ENCODE measurements at places on chromosomes 5 and 9. TPM values are rescaled to one million over a fixed set of nuclear protein-coding genes. Genes with fewer than 3 reads are reported as not detected.
A peak's percentile ranks its signal among the peaks of the same experiment; 100 is the strongest.

- DNase-seq, result peak; percentile 46
Measured at GRCh38 chr5:39716532-39717028, 291.8 kb upstream of the DAB2 start.

Gene SH3PXD2B
- total RNA-seq, result 1.4 TPM

GRCh38 chr9:95147452-95148207 lies 169.9 kb downstream of the FANCC start:
- DNase-seq, result no peak

Gene ZNF883
- 0.23 TPM for total RNA-seq

DNA sequence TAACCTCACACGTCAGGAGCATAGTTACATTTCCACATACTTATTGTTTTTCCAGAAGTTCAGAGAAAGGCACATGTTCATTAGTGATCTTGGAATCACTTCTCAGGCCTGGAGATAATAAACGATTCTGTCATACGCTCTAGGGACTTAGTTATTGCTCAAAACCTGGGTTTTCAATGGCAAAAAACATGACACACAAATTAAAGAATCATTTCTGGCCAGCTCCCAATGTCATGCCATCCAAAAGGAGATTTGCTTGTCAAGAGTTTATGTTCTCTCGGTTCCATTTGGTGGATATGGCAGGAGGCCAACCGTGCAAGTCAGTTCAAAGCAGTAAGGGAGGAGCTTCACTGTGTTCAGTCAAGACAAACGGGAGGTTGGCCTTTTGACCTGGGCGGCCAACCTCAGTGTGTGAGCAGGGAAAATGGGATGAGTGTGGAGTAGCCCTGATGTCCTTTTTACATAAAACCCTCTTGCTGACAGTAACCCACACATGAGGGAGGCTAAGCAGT lies 123.4 kb downstream of the NXNL2 start:
- no peak for DNase-seq

GRCh38 chr9:131755541-131756198 lies 15.8 kb upstream of the RAPGEF1 start:
- peak; percentile 81 for DNase-seq

DNA sequence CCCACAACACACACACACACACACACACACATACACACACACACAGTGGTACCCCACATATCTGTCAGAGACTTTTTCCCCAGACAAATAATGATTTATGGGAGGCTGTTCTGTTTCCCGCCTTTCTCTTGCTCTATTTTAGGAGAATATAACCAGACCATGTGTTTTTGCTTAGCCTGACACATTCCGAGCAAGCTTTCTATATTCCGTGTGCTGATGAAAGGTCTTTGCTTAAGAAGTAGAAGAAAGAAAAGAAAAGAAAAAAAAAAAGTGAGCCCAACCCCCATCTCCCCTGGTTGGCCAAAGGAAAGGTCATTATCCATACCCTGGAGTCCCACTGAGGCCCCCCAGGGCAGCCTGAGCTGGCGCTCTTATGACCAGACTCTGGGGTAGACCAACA lies 338.6 kb downstream of the SLIT3 start:
- DNase-seq, result no peak

DNA sequence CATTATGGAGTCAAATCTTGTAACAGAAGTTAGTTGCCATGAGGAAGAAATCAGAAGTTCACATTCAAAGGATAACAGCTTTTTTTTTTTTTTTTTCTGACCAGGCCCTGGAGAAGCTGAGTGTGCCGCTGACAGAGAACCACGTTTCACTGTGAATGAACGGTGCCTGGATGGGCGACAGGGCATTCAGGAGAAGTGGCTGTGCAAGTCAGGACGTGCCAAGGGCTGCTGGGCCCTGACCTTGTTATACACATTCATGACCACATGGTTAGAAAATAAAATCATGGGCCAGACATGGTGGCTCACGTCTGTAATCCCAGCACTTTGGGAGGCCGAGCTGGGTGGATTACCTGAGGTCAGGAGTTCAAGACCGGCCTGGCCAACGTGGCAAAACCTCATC lies 91.6 kb downstream of the ANKH start:
- DNase-seq, result no peak

Gene PCDHB13
- 0.42 TPM for total RNA-seq

Gene GDA
- 0.37 TPM for total RNA-seq

Gene MYMK
- not detected for total RNA-seq

DNA sequence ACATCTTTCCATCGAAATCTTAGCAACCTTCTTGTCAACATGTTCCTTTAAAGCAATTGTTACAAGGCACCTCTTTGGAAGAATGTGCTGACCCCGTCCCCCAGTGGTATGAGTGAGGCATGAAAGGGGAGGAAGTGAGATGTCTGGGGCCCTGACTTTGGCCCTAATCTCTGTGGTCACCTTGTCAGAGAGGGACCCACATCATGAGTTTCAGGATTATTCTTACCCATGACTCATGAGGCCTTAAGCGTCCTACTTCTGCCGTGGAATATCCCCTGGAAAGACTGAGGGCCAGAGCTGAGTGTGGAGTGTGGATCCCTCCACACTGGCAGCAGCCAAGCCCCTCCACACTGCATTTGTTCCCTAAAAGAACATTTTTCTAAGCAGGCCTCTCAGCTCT lies 81.2 kb downstream of the FSTL4 start:
- no peak for DNase-seq

GRCh38 chr5:176770431-176770830 lies 39.9 kb upstream of the UNC5A start:
- DNase-seq, result peak; percentile 8

Gene C5orf46
- not detected for total RNA-seq

DNA sequence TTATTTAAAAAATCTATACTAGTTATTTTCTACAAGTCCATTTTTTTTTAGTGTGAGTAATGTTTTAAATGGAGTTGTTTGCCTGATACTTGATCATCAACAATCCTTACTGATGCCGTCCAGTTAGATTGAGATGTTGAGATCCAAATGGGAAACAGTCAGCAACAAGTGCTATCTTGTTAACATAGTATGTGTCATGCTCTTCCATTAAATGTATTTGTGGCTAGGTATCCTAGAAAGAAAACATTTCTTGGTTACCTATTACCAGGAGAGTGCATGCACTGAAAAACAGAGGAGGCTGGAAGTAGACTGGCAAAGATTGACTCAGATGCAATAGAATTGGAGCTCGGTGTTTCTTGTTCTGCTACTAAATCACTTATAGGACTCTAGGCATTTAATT lies 123.4 kb upstream of the MAN2A1 start:
- no peak for DNase-seq

GRCh38 chr9:77708064-77708815 lies 60.1 kb upstream of the GNA14 start:
- DNase-seq, result no peak

GRCh38 chr5:4440536-4440935 lies 699.6 kb upstream of the ADAMTS16 start:
- no peak for DNase-seq

Gene TRIM14
- total RNA-seq, result 15.2 TPM

- no peak for DNase-seq
Measured at GRCh38 chr5:93331241-93331640, 249.8 kb downstream of the NR2F1-AS1 start.

DNA sequence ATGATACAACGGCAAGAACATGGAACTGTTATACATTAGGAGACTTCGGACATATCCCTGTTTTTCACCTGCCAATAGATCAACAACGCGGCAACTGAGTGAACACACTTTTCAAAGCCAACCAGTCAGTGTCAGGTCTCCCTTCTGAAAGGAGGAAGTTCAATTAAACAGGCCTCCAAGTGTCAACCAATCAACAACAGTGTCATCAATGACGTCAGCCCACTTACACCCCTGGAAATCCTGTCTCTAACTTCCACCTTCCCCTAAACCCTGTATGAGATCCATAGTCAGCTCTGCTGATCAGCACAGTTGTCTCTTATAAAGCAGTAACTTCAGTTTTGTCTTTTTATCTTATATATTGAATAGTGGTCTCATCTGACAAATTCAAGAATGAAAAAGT lies 36.6 kb downstream of the DMRT3 start:
- no peak for DNase-seq

Gene ALDOB
- total RNA-seq, result 1,744 TPM

DNA sequence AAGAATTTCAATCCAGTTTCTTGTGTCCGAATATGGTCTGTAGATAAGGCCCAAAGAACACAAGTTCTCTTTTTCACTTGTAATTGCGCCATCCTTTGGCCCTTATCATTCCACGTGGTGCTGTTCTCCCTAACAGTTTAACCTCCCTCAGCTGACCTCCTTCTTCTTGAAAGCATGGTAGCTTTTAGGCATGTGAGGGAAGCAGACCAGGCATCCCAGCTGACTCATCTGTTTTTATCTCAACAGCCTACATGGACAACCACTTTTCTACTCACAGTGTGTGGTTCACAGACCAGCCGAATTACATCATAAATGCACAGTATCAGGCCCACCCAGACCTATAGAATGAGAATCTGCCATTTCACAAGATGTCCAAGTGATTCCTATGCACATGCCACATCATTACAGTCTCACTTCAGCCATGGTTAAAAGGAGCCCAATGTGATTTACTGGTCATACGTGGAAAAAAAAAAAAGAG lies 26.9 kb upstream of the PLIN2 start:
- DNase-seq, result no peak

- peak; percentile 91 for DNase-seq
Measured at GRCh38 chr9:36401164-36401740, 1.2 kb upstream of the RNF38 start.

Gene DOCK2
- total RNA-seq, result 26.6 TPM

DNA sequence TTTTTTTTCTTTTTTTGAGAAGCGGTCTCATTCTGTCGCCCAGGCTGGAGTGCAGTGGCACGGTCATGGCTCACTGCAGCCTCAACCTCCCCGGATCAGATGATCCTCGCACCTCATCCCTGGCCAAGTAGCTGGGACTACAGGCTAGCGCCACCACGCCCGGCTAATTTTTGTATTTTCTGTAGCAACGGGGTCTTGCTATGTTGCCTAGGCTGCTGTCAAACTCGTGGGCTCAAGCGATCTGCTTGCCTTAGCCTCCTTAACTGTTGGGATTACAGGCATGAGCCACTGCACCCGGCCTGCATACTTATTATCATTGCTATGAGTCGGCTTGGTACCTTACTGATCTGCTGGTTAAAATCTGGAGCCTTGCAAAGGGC lies 790 bp upstream of the IARS1 start:
- no peak for DNase-seq

GRCh38 chr5:174336479-174336878 lies 291.0 kb downstream of the NSG2 start:
- DNase-seq, result no peak

GRCh38 chr5:88816195-88816594 lies 66.8 kb downstream of the MEF2C start:
- no peak for DNase-seq

GRCh38 chr9:29701971-29702370 lies 2128.7 kb upstream of the C9orf72 start:
- DNase-seq, result no peak

GRCh38 chr5:123033157-123033671 lies 3.3 kb downstream of the PPIC start:
- no peak for DNase-seq

GRCh38 chr9:130359819-130360218 lies 84.9 kb upstream of the ASS1 start:
- DNase-seq, result no peak

Gene IL5
- not detected for total RNA-seq

- DNase-seq, result no peak
Measured at GRCh38 chr5:180093651-180094382, 22.3 kb upstream of the RNF130 start.

Gene TAF11L2
- total RNA-seq, result not detected

Gene AMBP
- total RNA-seq, result 3,440 TPM

Gene HTR4
- 2.4 TPM for total RNA-seq

- DNase-seq, result no peak
Measured at GRCh38 chr5:152372875-152373274, 32.2 kb downstream of the NMUR2 start.

GRCh38 chr5:55638051-55638450 lies 74.1 kb downstream of the SLC38A9 start:
- DNase-seq, result no peak

GRCh38 chr5:142630927-142631539 lies 54.9 kb downstream of the FGF1 start:
- DNase-seq, result no peak

Gene PLPPR1
- total RNA-seq, result 2.0 TPM

Measured in liver (tissue), 10 donors.